ENCODE measurements at places on chromosomes 1 and 21.

GRCh38 chr1:12634156-12634555, 9.7 kb upstream of the AADACL4 start:
- DNase-seq, result no peak

GRCh38 chr21:17673261-17674020, 60.7 kb upstream of the BTG3 start:
- DNase-seq, result no peak

GRCh38 chr1:6625584-6626149, 999 bp downstream of the THAP3 start:
- DNase-seq, result no peak

GRCh38 chr21:42257091-42257765, 38.3 kb downstream of the ABCG1 start:
- no peak for DNase-seq

GRCh38 chr1:59718989-59719360, 95.8 kb upstream of the HOOK1 start:
- no peak for DNase-seq
